ENCODE measurements at places on chromosomes 16 and 17.

GRCh38 chr17:12998874-12999273 lies 19.0 kb downstream of the ELAC2 start:
- DNase-seq = no peak

GRCh38 chr16:57098188-57098841 lies 5.9 kb downstream of the CPNE2 start:
- no peak for DNase-seq

DNA sequence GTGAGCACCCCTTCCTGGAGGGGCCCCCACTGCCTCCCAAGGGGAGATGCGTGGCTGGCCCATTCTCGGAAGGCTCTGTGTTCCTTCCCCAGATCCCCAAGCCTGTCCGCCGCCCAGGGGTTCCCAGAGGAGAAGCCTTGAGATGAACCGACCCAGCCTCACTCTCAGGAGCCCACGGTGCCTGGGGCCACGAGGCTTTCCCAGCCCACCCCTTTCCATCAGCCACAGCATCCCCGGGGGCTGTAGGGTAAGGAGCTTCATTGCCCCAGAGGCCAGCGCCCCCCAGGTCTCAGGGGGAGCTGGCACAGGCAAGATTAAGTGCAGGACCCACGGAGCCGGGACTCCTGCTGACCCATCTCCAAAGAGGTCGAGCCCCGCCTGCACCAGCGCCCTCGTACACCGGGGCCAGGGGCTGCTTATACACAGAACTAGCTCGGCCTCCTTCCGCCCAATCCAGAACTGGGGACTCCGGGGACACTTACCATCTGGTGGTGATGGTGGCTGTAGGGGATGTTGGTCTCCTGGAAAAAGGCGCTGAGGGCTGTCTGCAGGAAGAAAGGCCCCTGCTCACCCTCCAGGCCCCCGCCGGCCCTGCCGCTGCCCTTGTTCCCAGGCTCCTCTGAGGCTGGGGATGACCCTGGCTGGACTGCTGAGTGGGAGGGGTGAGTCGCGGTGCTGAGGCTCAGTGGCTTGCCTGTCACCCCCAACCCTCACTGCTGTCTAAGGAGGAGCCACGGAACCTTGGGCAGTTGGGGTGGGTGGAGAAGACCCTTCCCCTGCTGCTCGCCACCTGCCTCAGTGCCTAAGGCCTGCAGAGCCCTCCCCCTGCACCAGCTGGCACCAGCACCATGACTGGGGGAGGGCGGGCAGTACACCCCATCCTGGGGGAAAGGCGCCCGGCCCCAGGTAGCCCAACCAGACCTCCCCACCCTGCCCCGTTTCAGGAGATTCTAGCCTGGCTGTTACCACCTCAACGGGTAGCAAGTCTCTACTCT lies 4.4 kb downstream of the UBALD1 start:
- no peak for DNase-seq

- no peak for DNase-seq
These were observed 96.4 kb downstream of the MSI2 start for GRCh38 chr17:57352665-57353175.

GRCh38 chr16:58661199-58661830 lies 23.3 kb downstream of the SLC38A7 start:
- no peak for DNase-seq

DNA sequence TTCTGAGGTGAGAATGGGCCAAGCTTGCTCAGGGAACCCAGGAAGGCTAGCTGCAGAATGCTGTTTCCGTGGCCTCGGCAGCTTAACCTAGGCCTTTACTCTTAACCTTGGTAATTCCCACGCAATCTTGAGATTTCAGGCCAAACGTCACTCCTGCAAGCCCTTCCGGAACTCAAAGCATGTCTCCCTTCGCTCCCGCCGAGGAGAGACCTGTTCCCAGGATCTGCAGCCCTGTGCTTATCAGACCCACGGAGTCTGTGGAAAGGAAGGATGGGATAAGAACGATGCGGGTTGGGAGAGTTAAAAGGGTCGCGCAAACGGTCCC lies 524 bp upstream of the ZFP3 start:
- DNase-seq = no peak

GRCh38 chr16:89458967-89459366 lies 31.4 kb downstream of the ANKRD11 start:
- no peak for DNase-seq

GRCh38 chr17:62675701-62676100 lies 48.2 kb downstream of the MRC2 start:
- DNase-seq = no peak

DNA sequence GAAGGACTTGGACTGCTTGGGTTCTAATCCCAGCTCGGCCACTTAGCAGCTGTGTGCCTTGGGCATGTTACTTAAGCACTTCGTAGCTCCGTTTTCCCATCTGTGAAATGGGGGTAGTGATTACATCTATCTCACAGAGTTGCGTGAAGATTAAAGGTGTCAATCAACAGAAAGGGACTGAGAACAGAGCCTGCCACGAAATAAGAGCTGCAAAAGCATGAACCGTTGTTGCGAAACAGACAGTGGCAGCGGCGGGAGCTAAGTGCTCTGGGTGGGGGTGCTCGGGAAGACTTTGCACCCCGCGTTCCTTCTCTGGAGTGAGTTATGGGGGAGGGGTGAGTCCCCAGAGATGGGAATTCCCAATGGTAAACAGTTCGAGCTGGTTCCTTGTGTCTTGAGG lies 79.6 kb upstream of the LHX1 start:
- no peak for DNase-seq

- DNase-seq = no peak
These were observed 11.5 kb upstream of the ZC3H18 start for GRCh38 chr16:88558457-88559442.

- no peak for DNase-seq
These were observed 3.8 kb downstream of the ADAMTS18 start for GRCh38 chr16:77430787-77431585.

DNA sequence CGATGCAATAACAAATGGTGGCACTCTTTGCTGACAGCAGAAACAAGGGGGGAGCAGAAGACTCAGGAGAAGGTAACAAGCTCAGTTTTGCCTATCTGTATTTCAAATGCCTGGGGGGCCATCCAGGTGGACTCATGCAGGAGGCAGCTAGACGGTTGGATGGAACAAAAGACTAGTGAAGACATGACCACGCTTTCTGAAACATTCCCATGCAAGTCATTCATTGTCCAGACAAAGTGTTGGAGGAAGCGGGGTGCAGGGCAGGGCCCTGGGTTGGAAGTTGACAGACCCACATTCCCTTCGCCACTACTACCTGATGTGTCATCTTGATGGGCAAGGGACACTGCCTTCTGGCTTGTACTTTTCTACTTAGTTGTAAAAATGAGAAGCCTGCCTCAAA lies 29.8 kb upstream of the CRYBA1 start:
- no peak for DNase-seq

DNA sequence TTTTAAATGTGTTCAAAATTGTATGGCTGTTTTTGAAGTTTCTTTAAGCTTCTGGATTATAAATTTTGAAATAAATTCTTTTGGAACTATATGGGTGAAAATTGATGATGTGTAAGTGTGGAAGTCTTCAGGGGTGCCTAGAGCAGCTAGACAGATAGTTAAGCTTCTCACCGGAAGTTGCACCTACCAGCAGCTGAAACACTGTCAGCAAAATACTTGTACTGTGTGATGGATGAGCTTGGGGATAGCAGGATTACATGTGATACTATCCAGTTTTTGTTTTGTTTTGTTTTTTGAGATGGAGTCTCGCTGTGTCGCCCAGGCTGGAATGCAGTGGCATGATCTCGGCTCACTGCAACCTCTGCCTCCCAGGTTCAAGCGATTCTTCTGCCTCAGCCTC lies 19.7 kb downstream of the RBL2 start:
- DNase-seq = no peak

- no peak for DNase-seq
These were observed 10.8 kb downstream of the SLC22A31 start for GRCh38 chr16:89189358-89190025.

Data from nucleus accumbens (tissue), 56 donors.